ENCODE measurements at places on chromosomes 6 and 20.
A peak's percentile ranks its signal among the peaks of the same experiment; 100 is the strongest.

DNA sequence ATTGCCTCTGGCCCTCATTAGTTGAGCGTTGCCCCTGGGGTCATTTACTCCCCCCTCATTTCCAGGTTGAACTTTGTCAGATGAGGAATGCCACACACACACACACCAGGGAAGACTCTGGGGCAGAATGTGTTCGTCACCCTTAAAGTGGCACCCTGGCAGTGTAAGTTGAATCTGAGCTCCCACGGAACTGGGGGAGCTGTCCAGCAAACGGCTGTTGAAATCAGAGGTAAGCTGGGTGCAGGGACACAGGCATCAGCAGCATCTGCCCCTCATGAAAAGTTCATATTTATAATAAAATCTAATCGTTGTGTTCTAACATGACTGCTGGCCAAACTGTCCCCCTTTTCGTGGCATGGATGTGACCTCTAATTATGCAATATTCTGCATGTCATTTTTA lies 4.3 kb upstream of the MC3R start:
- no peak for DNase-seq

GRCh38 chr6:31557443-31558317 lies 10.3 kb downstream of the NFKBIL1 start:
- no peak for DNase-seq

GRCh38 chr20:62830821-62831220 lies 14.0 kb downstream of the COL9A3 start:
- DNase-seq, result no peak

GRCh38 chr6:51410453-51410852 lies 591.8 kb downstream of the TFAP2B start:
- DNase-seq, result no peak

- peak; percentile 94 for DNase-seq
Observed at GRCh38 chr20:44979090-44979621, 12.8 kb downstream of the STK4 start.

- peak; percentile 74 for DNase-seq
Observed at GRCh38 chr6:98946879-98947410, 801 bp downstream of the FBXL4 start.

DNA sequence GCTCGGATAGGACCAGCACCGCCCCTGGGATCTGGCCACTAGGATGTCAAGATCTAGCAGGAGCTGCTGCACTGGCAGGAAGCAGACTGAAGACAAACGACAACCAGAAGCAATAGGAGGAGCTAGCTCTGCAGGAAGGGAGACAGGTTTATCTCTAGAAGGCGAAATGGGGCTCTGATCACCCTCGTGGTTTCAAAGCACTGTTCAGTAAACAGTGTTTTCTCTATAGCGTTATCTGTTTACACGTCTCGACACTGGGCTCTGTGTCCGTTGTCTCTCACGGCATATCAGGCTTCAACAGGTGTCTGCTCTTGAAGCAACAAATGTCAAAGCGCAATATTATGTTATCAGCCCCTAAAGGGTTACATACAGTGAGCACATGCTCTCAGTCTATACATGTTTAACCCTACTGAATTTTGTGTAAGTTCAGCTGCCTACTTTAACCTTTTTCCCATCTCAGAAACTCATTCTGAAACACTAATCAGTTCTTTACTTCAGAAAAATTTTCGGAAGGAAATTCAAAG lies 23.8 kb downstream of the TMEM14B start:
- no peak for DNase-seq

- DNase-seq, result peak; percentile 93
Observed at GRCh38 chr6:33344701-33345697, 27.5 kb upstream of the ZBTB22 start.

DNA sequence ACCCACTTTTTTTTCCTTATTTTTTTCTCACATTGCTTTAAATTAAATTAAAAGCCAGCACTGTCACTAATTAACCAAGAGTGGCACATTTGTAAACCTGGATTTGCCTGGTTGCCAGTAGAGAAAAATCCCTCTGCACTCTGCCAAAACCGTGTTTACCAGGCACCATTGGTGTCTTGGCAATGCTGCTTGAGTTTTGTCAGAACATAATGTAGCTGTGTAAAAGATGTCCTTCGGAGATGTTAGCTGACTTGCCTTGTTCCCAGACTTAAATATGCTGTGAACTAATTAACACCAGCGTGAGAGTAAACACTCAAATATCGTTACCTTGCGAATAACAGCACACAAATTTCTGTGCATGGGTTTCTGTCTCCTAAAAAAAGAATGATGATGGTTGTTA lies 694.9 kb upstream of the ID4 start:
- no peak for DNase-seq

GRCh38 chr6:147190556-147190955 lies 13.7 kb upstream of the STXBP5 start:
- no peak for DNase-seq

DNA sequence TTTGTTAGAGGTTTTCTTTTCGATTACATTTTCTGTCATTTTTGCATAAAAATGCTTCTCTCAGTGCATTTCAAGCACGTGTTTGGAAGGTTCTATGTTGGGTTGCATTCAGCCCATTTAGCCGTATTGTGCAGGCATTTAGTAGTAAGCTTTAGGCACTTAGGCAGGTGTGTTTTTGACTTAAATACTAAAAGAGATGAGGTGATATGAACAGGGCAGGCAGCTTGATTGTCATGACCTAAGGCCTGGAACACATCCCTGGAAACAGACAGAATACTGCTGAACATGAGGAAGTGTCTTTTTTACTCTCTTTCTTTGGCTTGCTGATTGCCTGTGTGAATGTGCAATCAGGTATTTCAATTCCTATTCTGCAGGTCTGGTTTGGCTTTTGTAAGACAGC lies 610.5 kb upstream of the MAN1A1 start:
- no peak for DNase-seq

DNA sequence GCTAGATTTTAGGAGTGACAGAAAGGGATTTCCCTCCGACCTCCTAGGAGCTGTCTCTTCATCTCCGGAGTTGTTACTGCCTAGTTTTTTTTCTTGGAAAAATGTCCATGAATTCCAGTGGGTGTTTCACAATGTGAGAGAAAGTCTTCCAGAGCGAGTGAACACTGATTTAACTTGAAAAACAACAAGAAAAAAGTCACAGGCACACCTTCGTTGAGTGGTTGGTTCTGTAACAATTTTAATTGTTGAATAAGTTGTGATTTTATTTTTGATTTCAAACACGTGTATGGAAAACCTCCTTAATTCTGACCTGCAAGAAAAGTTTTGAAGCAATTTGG lies 2.9 kb downstream of the TFAP2C start:
- no peak for DNase-seq

DNA sequence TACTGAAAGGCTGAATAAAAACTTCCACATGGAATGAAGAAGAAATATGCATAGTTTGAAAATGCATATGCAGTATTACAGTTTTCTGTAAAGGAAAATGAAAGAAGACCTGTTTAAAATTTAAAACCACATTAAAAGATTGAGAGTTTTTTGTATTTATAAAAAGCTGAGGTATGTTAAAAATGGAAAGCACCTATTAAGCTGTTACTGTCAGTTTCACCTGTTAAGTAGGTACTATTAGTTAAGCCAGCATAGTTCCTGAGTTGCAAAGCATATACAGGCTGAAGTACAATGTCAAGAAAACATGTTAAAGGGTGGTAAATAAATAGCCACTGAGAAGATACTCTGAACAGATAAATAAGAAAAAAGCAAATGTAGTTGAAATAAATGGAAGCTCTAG lies 69.9 kb downstream of the ATXN1 start:
- no peak for DNase-seq

DNA sequence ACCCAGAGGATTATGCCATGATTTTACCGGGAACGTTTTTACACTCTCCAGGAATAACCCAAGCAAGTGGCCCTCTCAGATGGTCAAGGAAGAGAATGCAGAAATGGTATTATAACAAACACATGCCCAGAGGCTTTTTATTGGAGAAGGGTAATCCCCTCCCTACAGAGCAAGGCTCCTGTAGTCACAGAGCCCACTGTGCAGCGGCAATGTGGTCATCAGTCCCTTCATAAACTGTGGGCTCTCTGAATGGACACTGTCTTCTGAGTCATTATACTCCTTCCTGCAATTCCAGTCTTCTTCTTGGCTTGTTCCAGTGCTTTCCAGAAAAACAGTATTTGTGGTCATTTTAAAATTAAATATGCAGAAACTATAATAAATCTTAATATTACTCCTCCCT lies 74.7 kb downstream of the LAMA4 start:
- DNase-seq, result no peak

DNA sequence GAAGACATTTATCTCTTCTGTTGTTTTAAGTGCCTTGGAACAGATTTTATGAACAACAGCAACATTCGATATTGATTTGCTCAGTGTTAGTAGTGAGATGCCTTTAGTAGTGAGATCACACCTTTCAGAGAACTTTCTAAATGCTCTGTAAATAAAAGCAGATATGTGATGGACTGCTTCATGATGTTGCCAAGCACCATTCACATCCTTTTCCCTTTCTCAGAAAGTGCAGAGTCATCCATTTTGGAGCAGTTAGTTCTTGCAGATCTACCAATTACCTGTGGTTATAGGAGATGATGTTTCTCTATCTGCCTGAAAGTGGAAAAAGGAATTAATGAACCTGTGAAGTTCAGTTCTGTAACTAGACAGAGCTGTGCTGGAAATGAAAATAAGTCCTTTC lies 27.0 kb downstream of the CBFA2T2 start:
- no peak for DNase-seq

GRCh38 chr6:44471271-44471981 lies 83.9 kb downstream of the CDC5L start:
- DNase-seq, result no peak

DNA sequence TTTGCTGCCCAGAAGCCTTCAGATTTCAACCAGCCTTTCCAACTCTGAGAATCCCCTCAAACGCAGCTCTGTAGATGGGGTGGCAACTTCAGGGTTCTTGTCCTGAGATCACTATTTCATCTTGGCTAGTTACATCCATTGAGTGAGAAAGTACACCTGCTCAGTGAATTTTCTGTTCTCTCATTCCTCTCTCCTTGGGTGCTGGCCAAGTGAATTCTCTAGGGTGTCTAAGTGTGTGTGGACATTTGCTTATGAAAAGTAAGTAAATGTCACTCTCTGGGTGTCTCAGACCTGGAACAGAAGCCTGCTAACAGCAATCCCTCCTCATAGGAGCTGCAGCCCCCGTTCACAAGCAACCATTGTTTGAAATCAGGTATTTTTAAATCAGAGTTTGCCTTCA lies 3.8 kb downstream of the RIN2 start:
- no peak for DNase-seq

DNA sequence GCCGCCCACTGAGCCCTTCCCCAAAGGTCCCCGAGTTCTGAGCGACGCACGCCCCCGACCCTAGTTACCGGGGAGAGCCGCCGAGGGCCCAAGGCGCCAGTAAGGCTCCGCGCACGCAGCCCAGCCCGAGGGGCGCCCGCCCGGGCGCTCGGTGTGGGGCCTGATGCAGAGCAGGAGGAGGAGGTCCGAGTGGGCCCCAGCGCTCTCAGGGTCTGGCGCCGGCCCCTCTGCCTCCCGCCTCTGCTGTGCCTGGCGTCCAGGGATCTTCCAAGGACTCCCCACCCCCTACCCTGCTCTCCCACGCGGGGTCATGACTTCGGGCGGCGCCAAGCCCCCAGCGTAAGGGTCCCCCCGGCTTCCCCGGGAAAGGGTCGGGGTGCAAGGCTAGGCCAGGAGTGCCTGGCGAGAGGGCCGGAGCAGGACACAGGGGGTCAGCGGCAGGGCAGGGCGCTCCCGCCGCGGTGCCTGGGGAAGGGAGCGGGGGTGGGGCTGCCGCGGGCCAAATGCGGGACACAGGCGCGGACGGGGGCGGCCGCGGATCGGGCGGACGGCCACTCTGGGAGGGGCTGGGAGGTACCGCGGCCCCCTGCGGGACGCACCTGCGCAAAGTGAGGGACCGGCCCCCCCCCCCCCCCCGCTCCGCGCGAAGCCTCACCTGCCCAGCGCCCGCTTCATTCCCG lies 637 bp downstream of the ABHD12 start:
- DNase-seq, result no peak

- DNase-seq, result peak; percentile 72
Observed at GRCh38 chr20:23235173-23236027, 115.2 kb upstream of the NXT1 start.

- DNase-seq, result no peak
Observed at GRCh38 chr6:36533321-36533720, 14.0 kb downstream of the STK38 start.

DNA sequence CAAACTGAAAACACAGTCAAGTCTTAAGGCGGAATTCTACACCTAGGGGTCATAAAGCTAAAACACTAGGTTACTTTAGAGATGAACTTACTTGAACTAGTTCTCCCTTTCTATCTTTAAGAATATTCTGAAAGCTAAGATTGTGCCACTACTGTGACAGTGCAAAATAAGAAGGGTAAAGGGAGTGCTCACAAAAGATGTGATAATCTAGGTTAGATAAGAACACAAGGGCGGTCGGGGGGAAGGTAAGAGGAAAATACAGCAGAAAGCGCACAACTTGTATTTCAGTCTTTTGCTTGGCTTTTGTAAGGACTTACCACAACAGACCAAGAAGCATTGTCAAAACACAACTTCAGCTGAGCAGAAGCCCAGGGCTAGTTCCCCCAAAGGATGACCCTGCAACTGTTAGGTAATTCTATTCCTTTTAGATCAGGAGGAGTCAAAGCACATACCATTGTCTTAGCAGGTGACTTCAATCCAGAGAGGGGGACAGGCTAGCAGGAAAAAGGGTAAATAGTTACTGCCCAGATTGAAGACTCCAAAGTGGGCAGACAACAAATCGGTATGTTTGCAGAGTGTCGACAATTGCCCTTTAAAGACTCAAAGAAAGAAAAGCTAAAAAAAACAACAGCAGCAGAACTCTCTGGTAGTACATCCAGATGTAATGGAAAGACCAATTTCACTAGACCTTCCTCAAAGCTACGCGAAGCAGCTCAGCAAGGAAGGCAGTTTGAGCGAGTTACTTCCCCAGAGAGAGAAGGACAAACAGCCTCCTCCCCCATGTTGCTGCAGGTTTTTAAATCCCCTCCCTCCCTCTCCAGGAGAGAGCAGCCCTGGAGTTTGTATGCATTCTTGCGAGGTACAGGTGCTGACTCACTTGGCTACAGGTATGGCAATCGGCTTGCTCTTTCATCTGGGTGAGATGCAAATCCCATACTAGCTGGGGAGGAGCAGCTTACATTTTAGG lies 59.0 kb downstream of the RIPOR2 start:
- no peak for DNase-seq

DNA sequence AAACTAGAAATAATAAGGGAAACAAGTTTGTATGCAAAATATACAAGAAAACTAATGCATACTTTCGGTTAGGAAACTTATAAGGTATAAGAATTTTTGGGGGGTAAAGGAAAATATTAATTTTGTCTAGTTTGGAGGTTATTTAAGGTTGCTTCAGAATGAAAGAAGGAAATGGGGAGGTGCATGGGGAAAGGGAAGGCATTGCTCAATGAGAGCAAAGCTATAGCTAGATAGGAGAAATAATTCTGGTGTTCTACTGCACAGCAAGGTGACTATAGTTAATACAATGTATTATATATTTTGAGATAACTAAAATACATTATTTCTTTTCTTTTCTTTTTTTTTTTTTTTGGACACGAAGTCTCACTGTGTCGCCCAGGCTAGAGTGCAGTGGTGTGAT lies 5.4 kb upstream of the MYMX start:
- DNase-seq, result no peak

GRCh38 chr6:147001621-147002020 lies 202.6 kb upstream of the STXBP5 start:
- DNase-seq, result no peak
